ENCODE measurements at places on chromosomes 7 and 10.
A peak's percentile ranks its signal among the peaks of the same experiment; 100 is the strongest.

DNA sequence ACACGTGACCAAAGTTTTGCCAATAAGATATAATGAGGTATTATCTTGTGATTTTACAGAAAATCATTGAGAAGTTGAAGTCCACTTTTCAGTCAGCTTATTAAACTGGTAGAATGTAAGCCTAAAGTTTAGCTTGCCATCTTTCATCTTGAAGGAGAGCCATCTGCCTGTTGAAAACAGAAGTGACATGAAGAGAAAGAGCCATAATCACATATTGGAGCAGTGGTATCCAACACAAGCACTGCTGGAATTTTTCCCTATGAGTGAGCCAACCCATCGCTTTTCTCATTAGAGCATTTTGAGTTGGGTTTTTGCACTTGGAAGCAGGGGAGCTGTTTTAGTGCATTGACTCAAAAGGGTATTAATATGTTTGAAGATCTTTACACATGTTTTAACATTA lies 117.6 kb upstream of the FERD3L start:
- no peak for DNase-seq

GRCh38 chr7:84055904-84056605 lies 138.5 kb downstream of the SEMA3A start:
- no peak for DNase-seq

- peak; percentile 23 for DNase-seq
These were observed 46.5 kb upstream of the MSMB start for GRCh38 chr10:46092524-46093081.

DNA sequence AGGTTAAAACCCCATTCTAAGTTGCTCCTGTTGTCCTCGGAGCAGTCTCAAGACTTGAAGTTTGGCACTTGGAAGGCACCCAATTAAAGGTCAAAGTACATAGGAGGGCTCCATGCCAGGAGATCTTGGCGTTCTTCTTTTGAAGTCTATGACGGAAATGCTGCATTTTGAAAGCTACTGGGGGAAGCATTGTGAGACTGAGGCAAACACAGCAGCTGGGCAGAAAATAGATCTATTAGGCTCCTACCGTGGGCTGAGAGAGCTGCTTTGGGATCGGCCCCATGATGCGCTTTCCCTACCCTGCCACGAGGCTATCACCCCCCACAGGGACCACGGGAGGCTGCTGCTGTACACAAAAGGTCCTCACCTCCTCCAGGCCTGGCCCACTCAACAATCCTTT lies 20.0 kb downstream of the KIAA1549 start:
- no peak for DNase-seq

DNA sequence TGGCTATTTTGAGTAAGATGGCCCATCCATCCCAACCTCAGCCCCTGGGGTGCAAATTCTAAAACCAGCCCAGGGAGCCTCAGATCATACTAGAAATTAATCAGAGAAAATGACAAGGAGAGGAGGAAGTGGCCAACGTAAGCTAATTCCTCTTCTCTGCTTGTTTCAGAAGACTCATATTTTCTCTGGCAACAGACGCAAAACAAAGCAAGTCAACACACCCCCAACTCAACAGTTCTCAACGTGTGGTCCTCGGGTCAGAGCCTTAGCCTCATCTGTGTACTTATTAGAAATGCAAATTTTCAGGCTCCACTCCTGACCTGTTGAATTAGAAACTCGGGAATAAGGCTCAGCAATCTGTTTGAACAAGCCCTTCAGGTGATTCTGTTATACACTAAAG lies 413.9 kb upstream of the AUTS2 start:
- DNase-seq: peak; percentile 34

DNA sequence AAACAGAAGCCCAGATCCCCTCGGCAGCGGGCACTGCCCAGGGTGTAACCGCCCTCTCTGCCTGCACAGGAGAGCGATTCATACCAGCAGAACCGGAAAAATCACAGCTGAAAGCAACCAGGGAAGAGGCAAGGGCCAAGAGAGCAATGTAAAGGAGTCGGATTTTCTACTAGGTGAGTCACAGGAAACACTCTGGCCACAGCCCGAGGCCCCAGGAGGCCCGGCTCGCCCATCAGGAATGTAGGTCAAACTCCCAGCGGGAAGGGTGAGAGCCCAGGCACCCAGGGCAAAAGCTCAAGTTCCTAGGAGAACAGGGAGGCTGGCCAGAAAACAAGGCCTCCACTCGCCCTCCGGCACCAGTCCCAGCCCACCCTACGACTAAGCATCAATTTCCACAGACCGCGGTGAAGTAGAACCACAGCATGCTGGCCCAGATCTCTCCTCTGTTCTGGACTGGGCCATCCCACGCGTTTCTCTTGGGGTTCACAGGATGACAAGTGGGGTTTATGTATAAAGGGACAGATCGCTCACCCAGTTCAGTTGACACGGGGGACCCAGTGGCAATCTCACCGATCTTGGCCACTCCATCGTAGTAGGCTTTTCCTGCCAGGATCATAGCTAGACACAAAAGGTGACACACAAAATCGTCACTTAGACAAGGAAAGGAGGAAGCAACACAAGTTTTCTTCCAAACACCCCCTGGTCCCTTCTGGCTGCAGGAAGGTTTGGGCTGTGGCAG lies 46.2 kb downstream of the BAIAP2L1 start:
- DNase-seq: no peak

GRCh38 chr7:99122762-99123161 lies 21.1 kb downstream of the SMURF1 start:
- DNase-seq: no peak

DNA sequence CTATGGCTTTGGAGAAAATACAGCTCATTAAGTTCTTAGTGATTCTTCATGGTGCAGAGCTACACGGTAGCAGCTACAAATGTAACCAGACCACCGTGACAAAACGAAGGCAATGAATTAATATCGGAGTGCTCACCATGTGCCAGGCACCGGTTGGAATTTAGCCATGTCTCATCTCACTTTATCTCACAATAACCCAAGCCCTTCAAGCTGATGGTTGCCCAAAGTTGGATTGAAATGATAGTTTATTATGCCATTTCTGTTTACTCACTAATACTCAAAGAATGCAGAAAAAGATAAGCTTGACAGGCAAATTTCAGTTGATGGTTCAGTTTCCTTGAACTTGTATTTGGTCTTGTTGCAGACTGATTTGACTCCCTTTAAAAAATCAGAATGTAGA lies 312.6 kb downstream of the SKIDA1 start:
- no peak for DNase-seq

DNA sequence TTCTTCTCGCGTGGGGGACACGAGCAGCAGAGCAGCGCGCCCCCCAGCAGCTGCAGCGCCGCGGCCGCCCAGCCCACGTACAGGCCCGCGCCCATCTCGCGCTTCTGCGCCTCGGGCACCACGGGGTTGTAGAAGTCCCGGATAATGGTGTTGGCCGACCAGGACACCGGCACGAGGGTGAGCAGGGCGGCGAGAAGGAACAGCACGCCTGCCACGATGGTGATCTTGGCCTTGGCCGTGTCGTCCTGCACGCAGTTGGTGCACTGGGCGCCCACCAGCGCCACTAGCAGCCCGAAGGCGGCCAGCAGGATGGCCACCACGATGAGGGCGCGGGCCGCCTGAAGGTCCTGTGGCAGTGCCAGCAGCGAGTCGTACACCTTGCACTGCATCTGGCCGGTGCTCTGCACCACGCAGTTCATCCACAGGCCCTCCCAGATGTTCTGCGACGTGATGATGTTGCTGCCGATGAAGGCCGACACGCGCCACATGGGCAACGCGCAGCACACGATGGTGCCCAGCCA lies 529 bp downstream of the CLDN3 start:
- no peak for DNase-seq

- no peak for DNase-seq
These were observed 269.2 kb downstream of the ZWINT start for GRCh38 chr10:56091872-56092271.

- DNase-seq: no peak
These were observed 78.9 kb downstream of the UNCX start for GRCh38 chr7:1311406-1312135.

GRCh38 chr10:77266242-77266641 lies 371.4 kb downstream of the KCNMA1 start:
- DNase-seq: no peak

GRCh38 chr10:18368682-18369081 lies 228.5 kb downstream of the CACNB2 start:
- no peak for DNase-seq

GRCh38 chr7:69243016-69243415 lies 355.3 kb upstream of the AUTS2 start:
- no peak for DNase-seq

DNA sequence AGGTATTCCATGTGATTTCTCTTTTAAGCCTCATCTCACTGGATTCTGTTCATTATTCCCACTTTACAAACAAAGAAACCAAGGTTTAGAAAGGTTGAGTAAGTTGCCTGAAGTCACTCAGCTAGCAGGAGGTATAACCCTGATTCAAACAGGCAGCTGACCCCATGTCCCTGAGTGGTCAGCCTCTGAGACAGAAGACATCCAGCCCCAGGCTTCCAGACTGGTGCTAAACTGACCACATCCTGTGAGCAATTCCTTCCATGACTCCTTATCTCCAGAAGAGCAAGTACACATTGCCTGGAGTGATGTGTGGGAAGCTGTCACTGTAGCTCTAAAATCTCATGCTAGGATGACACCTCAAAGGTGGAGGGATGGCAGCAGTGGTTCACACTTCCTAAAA lies 3.7 kb downstream of the PLPP4 start:
- DNase-seq: no peak

DNA sequence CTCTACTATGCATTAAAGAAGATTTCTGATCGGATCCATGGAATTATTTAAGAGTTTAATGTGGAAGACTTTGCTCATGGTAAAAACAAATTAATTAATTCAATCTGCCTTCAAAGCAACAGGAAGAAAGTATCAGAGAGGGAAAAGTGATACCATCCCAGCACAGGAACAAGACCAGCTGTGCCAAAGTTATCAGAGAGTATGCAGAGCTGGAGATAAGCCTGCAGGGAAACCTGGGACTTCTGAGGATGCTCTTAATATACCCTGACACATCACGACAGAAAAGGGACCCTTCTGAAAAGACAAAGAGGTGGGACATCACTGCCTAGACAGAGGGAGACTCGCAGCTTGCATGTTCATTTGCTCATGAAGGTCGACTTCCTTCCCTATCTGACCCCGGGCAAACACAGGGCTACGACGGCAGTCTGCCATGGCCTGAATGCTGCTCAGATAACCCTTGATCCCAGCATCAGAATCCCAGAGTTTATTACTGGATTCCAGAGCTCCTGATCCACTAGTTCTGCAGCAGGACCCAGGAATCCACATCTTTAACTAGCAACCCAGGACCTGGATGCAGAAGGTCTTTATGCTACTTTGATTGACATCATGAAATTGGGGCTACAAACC lies 29.5 kb downstream of the FAM171A1 start:
- no peak for DNase-seq

GRCh38 chr7:132871419-132871818 lies 210.5 kb downstream of the CHCHD3 start:
- DNase-seq: no peak

- DNase-seq: no peak
These were observed 12.6 kb upstream of the GDF10 start for GRCh38 chr10:47287365-47287802.

DNA sequence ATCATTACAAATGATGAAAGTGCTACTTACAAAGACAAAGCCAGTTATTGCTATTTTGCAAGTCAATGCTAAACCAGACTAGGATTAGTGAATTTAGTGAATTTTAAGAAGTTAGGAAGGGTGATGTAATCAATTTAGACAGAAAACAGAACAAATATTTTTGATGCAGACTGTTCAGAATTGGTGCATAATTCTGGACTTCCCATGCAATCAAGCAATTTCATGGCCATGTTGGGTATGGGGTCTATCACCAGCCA lies 85.4 kb downstream of the CH25H start:
- peak; percentile 71 for DNase-seq

- no peak for DNase-seq
These were observed 10.4 kb downstream of the ALDH18A1 start for GRCh38 chr10:95646160-95646559.

DNA sequence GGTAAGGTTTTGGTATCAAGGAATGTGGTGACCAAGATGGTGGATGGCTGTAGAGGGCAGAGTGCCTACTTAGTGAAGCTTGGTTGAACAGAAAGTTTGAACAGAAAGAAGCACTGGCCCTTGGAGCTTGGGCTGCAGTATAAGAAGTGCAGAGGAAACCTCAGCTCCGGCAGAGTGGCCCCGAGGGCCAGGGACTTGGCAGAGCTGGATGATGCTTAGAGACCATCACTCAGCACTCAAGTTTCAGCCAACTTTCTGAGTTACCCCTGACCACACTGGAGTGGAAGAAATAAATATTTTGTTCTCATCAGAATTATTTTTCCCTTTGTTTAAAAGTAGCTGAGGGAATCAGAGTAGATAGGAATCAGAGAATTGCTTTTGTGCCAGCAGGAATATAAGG lies 336.7 kb downstream of the C7orf25 start:
- DNase-seq: no peak

GRCh38 chr7:2807460-2807844 lies 36.7 kb downstream of the GNA12 start:
- no peak for DNase-seq

DNA sequence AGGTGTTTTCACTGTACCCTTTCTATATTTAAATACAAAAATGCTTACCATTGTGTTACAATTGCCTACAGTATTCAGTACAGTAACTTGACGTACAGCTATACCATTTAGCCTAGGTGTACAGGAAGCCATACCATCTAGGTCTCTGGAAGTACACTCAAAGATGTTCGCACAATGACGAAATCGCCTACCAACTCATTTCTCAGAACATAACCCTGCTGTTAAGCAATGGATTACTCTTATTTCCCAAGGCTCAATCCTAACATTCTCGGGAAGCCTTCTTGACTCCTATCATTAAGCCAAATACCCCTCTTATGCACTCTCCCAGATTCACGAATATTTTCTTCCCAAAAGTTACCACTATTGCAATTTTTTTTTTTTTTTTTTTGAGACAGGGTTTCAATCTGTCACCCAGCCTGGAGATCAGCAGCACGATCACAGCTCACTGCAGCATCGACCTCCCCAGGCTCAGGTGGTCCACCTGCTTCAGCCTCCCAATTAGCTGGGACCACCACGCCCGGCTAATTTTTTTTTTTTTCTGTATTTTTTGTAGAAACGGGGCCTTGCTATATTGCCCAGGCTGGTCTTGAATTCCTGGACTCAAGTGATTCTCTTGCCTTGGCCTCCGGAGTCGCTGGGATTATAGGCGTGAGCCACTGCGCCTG lies 1.5 kb downstream of the CWF19L1 start:
- DNase-seq: peak; percentile 31

- no peak for DNase-seq
These were observed 29.4 kb downstream of the RABGEF1 start for GRCh38 chr7:66769833-66770512.

- no peak for DNase-seq
These were observed 217.1 kb downstream of the GALNT17 start for GRCh38 chr7:71348821-71349681.

Measured in inflammatory macrophage treated with lipopolysaccharide for 4 hours (primary cell).